ENCODE measurements at places on chromosomes 1 and 21.

DNA sequence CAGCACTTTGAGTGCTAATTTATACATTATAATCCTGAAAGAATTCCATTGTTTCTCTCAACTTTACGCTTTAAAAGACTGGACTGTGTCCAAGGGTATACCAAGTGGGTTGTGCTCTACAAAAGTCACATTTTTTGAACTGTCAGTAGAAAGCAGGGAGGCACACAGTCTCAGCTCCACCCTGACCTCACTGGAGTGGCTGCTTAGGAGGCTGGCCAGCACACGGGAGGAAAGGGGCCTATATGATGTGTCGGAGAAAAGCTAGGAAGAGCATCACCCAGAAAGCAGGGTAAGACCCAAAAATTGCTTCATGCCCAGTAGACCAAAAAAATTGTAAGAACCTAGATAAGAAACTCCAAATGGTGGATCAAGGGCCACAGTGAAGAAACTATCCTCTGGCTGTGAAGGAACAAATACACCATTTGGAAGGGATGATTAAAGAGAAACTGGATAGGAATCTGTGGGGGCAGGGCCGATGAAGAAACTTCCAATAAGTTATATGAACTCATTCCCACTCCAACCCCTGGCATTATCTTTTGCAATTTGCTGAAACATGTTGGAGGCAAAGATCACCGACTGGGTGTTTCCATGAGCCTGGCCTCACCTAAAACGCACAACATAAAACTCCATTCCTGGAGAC is 1.9 kb downstream of the S100A10 start:
- DNase-seq: no peak

GRCh38 chr1:186799689-186800054 is 29.1 kb upstream of the PLA2G4A start:
- no peak for DNase-seq

DNA sequence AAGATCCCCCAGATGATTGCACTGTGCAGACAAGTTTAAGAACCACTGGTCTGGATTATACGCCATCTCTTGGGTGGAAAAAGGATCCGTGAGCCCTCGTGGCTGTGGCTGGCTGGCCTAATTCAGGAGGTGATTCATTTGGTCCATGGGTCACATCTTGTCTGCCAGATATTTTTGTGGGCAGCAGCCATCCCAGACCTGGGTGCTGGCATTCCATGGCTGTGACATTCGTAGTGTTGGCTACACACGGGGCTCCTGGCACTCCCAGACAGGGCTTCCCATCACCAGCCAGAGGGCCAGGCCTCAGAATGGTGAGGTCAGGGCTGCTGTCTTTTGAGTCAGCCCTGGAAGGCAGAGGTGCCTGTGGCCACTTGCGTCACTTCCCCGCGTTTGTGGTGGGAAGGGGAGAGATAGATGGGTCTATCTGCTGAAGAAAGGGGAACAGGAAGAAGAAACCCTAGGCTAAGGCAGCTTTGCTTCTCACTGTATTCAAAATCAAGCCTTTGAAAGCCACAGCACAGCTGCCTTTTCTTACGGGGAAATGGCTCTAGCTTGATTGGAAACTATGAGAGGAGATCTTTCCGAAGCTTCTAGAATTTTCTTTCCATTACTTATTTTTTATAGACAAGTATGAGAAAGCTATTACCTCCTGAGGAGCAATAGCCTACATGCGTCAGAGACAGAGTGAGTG is 32.4 kb downstream of the EIF2D start:
- DNase-seq: no peak

DNA sequence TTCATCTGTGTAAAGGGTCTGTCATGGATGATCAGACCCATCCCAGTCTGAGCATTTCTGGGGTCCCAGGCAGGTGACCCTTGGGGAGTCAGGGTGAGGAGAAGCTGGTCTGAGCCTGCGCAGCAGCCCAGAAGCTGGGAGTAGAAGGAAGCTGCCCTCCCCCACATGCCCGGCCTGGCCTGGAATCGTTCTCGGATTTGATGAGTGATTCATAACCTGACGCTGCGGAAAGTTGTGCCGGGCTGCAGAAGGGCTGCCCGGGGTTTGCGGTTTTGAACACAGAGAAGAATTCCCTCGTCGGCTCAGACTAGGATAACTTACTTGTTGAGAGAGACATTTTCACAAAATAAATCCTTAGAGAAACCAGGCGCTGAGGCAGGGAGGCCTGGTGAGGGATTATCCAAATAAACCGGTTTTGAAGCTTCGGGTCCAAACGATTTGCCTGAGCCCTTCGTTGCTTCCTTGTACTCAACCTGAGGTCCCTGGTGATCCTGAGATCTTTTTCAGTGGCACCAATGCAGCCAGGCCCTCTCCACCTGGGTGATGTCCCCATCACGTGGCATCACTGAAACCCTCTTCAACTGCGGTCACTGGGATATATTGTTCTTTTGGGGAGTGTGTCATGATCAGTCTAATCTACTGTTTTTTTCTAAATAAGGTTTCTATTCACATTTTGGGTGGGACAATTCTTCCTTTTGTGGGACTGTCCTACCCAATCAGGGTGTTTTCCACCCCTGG is 29.2 kb downstream of the EPHB2 start:
- DNase-seq: no peak

DNA sequence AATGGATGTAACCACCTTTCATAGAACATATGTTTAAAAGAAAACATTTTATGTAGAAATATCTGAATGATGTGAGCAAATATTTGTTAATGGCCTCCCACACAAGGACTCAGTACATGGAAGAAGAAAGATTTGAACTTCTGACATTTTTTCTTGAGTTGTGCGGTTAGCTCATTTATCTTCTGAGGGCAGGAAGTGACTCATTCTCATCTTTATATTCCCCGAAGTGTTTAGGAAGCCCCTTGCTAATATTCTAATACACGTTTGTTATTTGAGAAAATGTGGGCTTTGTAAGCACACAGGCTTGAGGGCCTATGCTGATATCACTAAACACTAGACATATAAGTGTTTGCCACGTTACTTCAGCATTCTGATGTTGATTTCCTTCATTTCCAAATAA is 392.5 kb upstream of the PTBP2 start:
- no peak for DNase-seq

DNA sequence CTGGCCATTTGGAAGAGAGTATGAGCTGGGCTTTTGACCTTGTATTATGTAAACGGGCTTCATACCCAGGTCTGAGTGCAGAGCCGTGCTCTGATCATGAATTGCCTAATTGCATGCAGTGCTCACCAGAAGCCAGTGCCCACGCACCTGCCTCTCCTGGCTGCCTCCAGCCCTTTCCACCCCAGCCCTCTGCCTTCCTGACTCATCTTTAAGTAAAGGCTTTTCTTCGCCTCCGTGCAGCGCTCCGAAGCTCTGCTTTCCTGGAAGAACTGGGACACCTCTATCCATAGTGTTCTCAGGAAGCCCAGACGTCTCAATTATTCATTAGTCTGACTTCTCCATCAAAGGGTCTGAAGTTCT is 413.7 kb downstream of the PTPRU start:
- DNase-seq: no peak

- no peak for DNase-seq
Observed at GRCh38 chr1:76038287-76039004, 36.1 kb upstream of the ST6GALNAC3 start.

DNA sequence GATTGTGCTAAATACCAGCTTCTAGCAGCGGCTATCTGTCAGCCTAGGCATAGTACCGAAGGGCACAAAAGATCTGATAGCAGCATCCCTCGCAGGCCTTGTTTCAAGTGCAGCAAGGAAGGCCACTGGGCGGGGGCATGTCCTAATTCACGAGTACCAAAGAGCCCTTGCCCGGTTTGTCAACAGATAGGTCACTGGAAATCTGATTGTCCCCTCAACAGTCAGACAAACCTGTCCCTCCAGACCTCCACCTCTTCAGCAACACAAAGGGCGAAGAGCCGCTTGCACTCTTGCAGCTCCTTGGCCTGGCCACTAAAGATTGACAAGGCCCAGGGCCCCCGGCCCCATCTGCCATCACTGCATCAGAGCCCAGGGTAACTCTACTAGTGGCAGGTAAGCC is 22.7 kb upstream of the CA6 start:
- DNase-seq: no peak

- DNase-seq: no peak
Observed at GRCh38 chr1:191049781-191050180, 572.1 kb upstream of the BRINP3 start.

GRCh38 chr1:93963585-93963984 is 54.4 kb upstream of the GCLM start:
- no peak for DNase-seq

DNA sequence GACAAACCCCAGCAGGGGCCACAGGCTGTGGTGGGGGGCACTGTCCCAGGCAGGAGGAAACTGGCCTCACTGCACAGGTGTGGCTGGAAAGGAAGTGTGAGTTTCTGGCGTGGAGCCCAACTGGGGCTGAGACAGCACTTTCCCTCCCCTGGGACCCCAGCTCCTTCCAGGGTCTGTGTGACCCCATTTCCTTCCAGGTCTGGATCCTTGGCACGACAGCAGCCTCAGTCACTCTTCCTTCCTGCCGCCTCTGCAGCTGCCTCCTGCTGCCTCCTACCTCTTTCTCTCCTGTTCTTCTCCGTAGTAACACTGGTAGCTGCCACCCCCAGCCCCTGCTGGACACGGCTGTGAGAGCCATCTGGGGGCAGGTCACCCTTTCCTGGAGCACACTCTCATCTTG is 88.0 kb downstream of the SIK1 start:
- no peak for DNase-seq

GRCh38 chr1:204670152-204670927 is 15.2 kb downstream of the LRRN2 start:
- DNase-seq: no peak

DNA sequence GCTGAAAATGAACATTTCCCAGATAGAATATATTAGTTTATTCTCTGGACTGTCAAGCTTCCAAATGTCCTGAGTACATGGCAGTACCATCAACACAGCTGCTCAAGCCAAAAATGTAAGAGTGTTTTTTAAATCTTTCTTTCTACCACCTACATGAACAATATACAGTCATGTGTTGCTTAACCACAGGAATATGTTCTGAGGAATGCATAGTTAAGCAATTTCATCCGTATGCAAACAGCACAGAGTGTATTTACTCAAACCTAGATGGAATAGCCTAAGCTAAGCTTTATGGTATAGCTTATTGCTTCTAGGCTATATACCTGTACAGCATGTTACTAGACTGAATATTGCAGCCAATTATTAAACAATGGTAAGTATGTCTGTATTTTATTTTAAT is 561.9 kb upstream of the ADGRL4 start:
- no peak for DNase-seq

DNA sequence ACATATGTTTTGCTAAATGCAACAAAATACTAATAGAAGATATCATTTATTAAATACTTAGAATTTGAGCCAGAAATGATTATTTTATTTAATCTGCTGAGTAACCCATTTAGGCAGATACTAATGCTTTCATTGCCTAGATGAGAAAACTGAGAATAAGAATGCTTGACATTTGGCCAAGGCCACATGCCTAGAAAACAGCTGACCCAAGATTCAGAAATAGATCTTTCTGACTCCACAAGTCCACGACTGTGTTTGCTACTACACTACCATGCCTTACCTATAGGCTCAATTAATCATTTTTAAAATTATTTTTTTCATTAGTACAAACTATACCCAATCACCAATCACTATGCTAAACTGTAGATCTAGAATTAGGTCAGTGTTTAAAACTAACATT is 129.7 kb downstream of the ATP1B1 start:
- no peak for DNase-seq

- DNase-seq: no peak
Observed at GRCh38 chr1:155463865-155464650, 98.5 kb downstream of the ASH1L start.

DNA sequence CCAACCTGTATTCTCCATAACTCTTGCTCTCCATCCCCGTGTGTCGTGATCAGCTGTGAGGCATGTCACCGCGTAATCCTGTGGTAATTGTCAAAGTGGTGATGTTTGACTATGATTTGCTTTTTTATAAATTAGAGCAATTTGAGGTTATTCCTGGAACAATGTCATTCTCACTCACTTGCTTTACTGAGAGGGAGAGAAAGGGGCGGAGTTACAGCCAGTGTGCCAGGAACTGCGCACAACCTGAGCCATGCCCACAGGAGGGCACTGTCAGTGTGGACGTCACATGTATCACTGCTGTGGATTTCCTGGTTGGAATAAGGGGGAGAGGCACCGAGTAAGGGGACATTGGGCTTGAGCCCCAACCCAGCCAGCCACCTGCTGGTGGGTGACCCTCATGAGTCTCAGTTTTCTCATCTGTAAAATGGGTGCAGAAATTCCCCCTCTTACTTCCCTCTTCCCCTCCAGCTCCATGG is 6.9 kb downstream of the ADGRB2 start:
- DNase-seq: no peak

- no peak for DNase-seq
Observed at GRCh38 chr1:54750596-54750995, 13.7 kb downstream of the PARS2 start.

DNA sequence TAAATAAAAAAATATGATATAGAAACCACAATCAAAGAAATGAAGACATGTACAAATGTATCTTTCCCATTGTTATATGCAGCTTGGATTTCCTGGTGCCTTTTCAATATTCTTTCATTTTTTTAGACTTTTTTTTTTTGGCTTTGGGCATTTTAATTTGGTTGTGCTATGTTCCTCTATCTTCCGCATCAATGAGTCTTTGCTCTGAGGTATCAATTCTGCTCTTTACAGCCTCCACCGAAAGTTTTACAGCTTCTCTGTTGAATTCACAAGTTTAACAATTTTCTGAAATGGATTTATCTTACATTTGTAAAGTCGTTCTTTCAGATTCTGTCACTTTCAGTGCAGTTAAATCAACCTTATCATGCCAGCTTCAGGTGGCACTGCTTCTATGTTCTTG is 50.5 kb downstream of the OMA1 start:
- DNase-seq: no peak

- DNase-seq: no peak
Observed at GRCh38 chr1:115134850-115135480, 45.7 kb upstream of the TSPAN2 start.

DNA sequence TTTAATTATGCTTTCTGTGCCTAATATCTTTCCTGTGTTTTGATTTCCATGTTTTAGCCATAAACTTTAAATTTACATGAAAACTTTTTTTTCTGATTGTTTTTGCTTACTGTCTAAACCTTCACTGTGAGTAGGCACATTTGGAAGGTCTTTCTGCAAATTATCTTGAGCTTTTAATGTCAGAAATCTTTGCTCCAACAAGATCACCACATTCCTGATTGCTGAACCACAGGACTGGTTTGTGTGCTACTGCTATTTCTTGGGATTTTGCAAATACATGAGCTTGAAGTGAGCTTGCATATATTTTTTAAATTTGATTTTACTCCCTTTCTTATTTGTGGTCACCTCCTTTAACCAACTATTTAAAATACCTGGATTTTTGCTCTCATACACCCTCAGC is 61.3 kb downstream of the PTBP2 start:
- DNase-seq: no peak

- DNase-seq: no peak
Observed at GRCh38 chr1:11913291-11913690, 12.9 kb downstream of the KIAA2013 start.

DNA sequence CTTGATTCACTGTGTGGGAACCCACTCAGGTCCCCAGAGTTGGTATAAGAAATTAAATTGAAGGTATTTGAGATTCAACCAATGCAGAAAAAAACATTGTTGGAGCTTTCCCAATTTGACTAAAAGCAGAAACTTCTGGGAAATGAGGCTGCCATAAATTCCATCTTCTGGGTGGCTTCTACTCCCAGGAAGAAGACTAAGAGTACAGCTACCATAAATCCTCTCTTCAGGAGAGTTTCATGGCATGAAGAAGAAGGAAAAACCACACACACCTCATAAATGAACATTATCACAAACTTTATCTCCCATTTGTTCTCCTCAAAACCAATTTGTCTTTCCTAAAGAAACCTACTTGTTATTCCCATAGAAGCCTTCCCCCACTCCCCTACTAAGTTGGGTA is 283.9 kb downstream of the DPYD start:
- DNase-seq: no peak

All from NCI-H1105 (cell line).